Tibial nerve (tissue), 4 donors: ENCODE measurements at places on chromosomes 11 and 22. TPM values are rescaled to one million over a fixed set of nuclear protein-coding genes. Genes with fewer than 3 reads are reported as not detected.

GRCh38 chr11:37519781-37520180, 921.7 kb upstream of the RAG2 start:
- no peak overlapping the region for H3K4me3 ChIP-seq
- H3K27me3 ChIP-seq, result no peaks in the 10 kb centered on the region
- no peak overlapping the region for H3K27ac ChIP-seq

Gene PGGHG
- total RNA-seq, result 43.7 TPM

GRCh38 chr11:44258839-44259420, 51.0 kb downstream of the ALX4 start:
- no peak for DNase-seq
- H3K27ac ChIP-seq, result no peak overlapping the region
- no peaks in the 10 kb centered on the region for H3K36me3 ChIP-seq
- H3K4me3 ChIP-seq, result no peak overlapping the region
- peaks cover 6% of the 10 kb centered on the region for H3K4me1 ChIP-seq
- no peaks in the 10 kb centered on the region for H3K27me3 ChIP-seq

DNA sequence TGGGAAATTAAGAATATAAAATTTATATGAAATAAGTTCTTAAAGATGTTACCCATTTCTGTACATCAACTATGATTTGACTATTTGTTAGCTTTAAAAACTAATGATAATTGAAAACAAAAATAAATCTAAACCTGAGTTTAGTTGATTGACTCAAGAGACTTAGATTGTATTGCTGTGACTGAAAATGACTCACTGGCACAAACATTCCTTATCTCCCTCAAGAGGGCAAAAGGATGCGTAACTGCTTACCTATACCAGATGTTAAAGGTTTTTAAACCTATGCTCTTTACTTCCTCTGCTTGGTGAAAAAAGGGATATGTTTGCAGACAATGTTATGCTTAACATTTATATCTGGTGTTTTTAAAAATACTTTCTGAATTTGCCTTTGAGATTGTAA, 30.3 kb downstream of the ATM start:
- H3K27me3 ChIP-seq, result no peaks in the 10 kb centered on the region
- no peak for DNase-seq
- H3K36me3 ChIP-seq, result peaks cover 12% of the 10 kb centered on the region
- H3K27ac ChIP-seq, result no peak overlapping the region

GRCh38 chr11:104155375-104155774, 8.6 kb downstream of the PDGFD start:
- H3K27me3 ChIP-seq, result no peaks in the 10 kb centered on the region
- no peak for DNase-seq
- H3K4me3 ChIP-seq, result no peak overlapping the region

Gene OR52I1
- total RNA-seq, result not detected

- no peak overlapping the region for H3K27ac ChIP-seq
- no peaks in the 10 kb centered on the region for H3K27me3 ChIP-seq
- H3K36me3 ChIP-seq, result no peaks in the 10 kb centered on the region
- H3K4me1 ChIP-seq, result peaks cover 14% of the 10 kb centered on the region
These were observed 28.0 kb downstream of the FLRT1 start for GRCh38 chr11:64063777-64064176.
